ENCODE measurements at places on chromosomes 12 and 14. TPM values are rescaled to one million over a fixed set of nuclear protein-coding genes. Genes with fewer than 3 reads are reported as not detected.
A peak's percentile ranks its signal among the peaks of the same experiment; 100 is the strongest.

The TMEM19 gene
- total RNA-seq = 23.9 TPM

The RASSF8 gene
- 1.0 TPM for total RNA-seq

The BBOF1 gene
- total RNA-seq = 1.2 TPM

The OAS3 gene
- 202 TPM for total RNA-seq

The HPD gene
- not detected for total RNA-seq

The CLECL1 gene
- 1.3 TPM for total RNA-seq

- no peaks in the 10 kb centered on the region for H3K36me3 ChIP-seq
- no peak overlapping the region for H3K4me3 ChIP-seq
- H3K4me1 ChIP-seq = no peaks in the 10 kb centered on the region
- no peak for DNase-seq
Measured at GRCh38 chr12:58174316-58174715, 232.9 kb downstream of the ATP23 start.

DNA sequence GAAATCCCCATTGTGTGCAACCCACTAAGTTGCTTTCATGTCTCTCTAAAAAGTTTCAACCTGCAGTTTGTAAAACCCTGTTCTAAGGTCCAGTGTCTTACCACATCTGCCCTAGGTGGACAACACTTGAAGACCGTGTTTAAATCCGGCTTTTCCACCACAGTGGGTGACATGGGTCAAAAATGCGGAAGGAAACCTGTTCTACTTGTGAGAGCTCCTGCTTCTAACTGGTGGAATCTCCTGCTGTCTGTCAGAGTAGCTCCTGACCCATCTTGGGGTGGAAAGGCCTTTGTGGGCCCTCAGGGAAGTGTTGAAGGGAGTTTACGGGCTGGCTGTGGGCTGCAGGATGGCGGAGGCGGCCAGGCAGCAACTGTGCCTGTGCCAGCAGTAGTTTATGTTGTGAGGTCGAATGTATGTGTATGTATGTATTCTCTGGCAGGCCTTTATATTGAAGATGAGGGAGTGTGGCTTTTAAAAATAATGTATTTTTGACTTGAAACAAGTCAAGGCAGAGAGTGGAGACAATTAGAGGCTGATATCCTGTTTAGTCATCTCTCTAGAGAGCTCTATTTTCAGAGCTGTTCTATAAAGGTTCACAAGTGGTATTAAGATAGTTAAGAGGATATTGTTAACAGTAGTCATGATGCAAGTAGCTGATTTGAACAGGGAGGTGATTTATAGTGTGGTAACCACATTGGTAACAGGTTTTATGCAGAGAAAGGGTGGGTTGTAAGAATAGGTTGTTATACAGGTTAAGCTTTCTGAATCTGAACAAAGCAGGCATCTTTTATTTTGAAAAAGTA is 67.0 kb downstream of the PRKCH start:
- H3K27me3 ChIP-seq = no peaks in the 10 kb centered on the region
- peak; percentile 51 for DNase-seq
- no peak overlapping the region for H3K27ac ChIP-seq
- H3K4me3 ChIP-seq = no peak overlapping the region
- no peaks in the 10 kb centered on the region for H3K4me1 ChIP-seq

GRCh38 chr12:17381211-17381610 is 708.8 kb downstream of the RERGL start:
- DNase-seq = no peak
- H3K4me3 ChIP-seq = no peak overlapping the region
- H3K36me3 ChIP-seq = no peaks in the 10 kb centered on the region
- no peaks in the 10 kb centered on the region for H3K4me1 ChIP-seq
- H3K27ac ChIP-seq = no peak overlapping the region

DNA sequence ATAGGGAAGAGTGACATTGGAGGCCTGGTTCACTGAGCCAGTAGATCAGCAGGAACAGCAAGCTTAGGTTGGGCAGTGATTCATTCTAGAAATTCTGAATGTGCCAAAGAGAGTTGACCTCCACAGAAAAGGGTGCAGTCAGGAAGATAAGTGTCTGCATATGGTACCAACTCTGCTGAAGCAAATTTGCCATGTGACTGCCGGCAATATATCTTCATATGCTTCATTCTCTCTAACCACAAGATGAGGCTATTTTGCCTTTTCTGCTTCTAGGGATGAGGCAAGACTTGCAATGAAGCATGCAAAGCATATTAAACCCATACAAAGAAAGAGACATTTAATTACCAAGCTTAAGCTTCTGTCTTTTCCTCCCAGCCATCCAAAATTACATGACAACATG is 13.6 kb downstream of the CCDC198 start:
- no peaks in the 10 kb centered on the region for H3K36me3 ChIP-seq
- no peak overlapping the region for H3K4me3 ChIP-seq
- no peaks in the 10 kb centered on the region for H3K4me1 ChIP-seq
- peaks cover 12% of the 10 kb centered on the region for H3K27me3 ChIP-seq
- H3K27ac ChIP-seq = no peak overlapping the region
- no peak for DNase-seq

GRCh38 chr12:70920891-70921290 is 353 bp upstream of the PTPRR start:
- H3K36me3 ChIP-seq = no peaks in the 10 kb centered on the region
- DNase-seq = no peak
- no peak overlapping the region for H3K27ac ChIP-seq
- H3K4me1 ChIP-seq = no peaks in the 10 kb centered on the region
- H3K4me3 ChIP-seq = no peak overlapping the region
- peaks cover 3% of the 10 kb centered on the region for H3K27me3 ChIP-seq

GRCh38 chr14:99753225-99754140 is 39.7 kb upstream of the EML1 start:
- no peaks in the 10 kb centered on the region for H3K36me3 ChIP-seq
- DNase-seq = no peak
- peaks cover 27% of the 10 kb centered on the region for H3K27me3 ChIP-seq
- H3K4me3 ChIP-seq = no peak overlapping the region
- peaks cover 20% of the 10 kb centered on the region for H3K4me1 ChIP-seq
- no peak overlapping the region for H3K27ac ChIP-seq

GRCh38 chr14:53148671-53149070 is 4.5 kb downstream of the DDHD1 start:
- DNase-seq = peak; percentile 35
- H3K4me1 ChIP-seq = peaks cover 70% of the 10 kb centered on the region
- H3K4me3 ChIP-seq = peak overlapping the region; percentile 48
- peaks cover 55% of the 10 kb centered on the region for H3K36me3 ChIP-seq

GRCh38 chr12:1820191-1820895 is at the start of gene LRTM2:
Gene LRTM2, plus strand, starts transcription at chr12:1820565. Its CDS starts 7,584 bp downstream, at chr12:1828149.
- DNase-seq = no peak
- H3K27ac ChIP-seq = no peak within 1 kb of the TSS
- H3K4me1 ChIP-seq = peaks cover 2% of the 10 kb centered on the region
- peaks cover 25% of the 10 kb centered on the region for H3K27me3 ChIP-seq

DNA sequence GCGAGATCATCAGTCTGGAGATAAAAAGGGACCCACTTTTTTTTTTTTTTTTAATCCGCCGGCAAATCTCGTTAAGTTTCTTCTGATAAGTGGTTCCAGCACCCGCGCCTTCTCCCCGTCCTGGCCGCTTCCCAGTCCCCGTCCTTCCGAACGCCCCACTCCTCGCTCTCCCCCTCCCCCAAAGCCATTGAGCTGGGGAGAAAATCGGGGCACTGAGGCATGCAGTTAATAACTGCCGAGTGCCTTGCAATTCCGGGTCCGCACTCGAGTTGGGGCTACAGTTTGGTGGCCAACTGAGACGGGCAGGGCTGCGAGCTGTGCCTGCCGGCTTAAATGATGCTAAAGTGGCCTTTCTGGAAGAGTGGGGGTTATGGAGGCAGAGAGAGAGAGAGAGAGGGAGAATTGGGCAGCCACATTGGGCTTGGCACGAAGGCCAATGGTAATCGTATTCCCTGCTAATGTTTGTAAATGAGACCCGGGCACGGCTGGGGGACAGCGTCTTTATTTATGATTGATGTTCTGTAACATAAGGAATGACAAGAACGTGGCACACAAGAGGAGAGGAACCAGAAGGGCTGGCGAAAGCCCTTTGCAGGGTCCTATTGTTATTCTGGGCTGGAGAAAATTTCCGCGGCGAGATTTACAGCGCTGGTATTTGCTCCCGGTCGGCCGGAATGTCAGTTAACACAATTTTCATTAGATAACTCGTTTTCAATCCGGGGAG is 115.4 kb upstream of the MYL2 start:
- H3K27me3 ChIP-seq = peaks cover 65% of the 10 kb centered on the region
- DNase-seq = no peak
- peaks cover 23% of the 10 kb centered on the region for H3K4me1 ChIP-seq

GRCh38 chr12:122160761-122161160 is 13.3 kb downstream of the IL31 start:
- peaks cover 2% of the 10 kb centered on the region for H3K27me3 ChIP-seq
- H3K4me1 ChIP-seq = peaks cover 20% of the 10 kb centered on the region
- no peak overlapping the region for H3K4me3 ChIP-seq

- DNase-seq = peak; percentile 71
- H3K27me3 ChIP-seq = no peaks in the 10 kb centered on the region
- H3K4me1 ChIP-seq = peaks cover 90% of the 10 kb centered on the region
- H3K36me3 ChIP-seq = peaks cover 69% of the 10 kb centered on the region
- peak overlapping the region; percentile 97 for H3K27ac ChIP-seq
Measured at GRCh38 chr14:22555384-22556011, 33.5 kb downstream of the DAD1 start.

DNA sequence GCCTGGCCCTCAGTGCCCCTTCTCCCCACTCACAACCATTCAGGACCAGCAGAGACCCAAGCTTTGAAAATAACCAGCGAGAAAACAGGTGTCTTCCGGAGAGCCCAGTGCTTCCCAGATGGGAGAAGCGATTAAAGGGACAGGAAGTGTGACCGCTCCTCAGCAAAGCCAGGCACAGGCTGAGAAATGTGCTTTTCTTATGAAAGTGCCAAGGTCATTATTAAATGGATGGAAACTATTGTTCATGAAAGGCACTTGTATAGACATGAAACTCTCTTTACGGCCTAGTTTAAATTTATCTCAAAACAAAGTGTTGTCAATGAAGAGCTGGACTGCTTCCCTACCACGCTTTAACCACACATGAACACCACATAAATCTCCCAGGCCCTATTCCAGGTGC is 210.4 kb downstream of the SPTSSA start:
- H3K36me3 ChIP-seq = no peaks in the 10 kb centered on the region
- H3K4me1 ChIP-seq = no peaks in the 10 kb centered on the region
- peaks cover 4% of the 10 kb centered on the region for H3K27me3 ChIP-seq
- H3K27ac ChIP-seq = no peak overlapping the region

DNA sequence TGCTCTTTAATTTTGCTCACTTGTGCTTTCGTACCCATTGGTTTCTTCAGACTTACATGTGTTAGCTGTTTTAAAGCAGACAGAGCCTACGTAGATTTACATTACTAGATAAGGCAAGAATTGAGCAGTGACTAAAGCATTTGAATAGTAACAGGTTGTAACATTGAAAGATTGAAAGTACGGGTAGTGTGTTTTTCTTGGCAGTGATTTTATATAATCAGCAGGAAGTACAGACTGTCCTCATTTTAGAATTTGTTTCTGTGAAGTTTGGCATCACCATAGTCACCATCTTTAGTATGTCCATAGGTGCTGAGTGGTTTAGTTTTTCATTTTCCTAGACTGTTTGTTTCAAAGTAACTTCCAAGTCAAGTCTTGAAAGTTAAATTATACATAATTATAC is 14.0 kb downstream of the RTRAF start:
- no peaks in the 10 kb centered on the region for H3K27me3 ChIP-seq
- no peak overlapping the region for H3K4me3 ChIP-seq
- no peak for DNase-seq
- peaks cover 67% of the 10 kb centered on the region for H3K36me3 ChIP-seq
- H3K4me1 ChIP-seq = no peaks in the 10 kb centered on the region

- no peaks in the 10 kb centered on the region for H3K27me3 ChIP-seq
- peaks cover 47% of the 10 kb centered on the region for H3K4me1 ChIP-seq
- peaks cover 45% of the 10 kb centered on the region for H3K36me3 ChIP-seq
- peak; percentile 93 for DNase-seq
- H3K27ac ChIP-seq = peak within 1 kb of the TSS; percentile 98
- H3K4me3 ChIP-seq = peak within 1 kb of the TSS; percentile 98
Measured at GRCh38 chr12:53267999-53268629, at the start of gene ESPL1. Gene ESPL1, plus strand, starts transcription at chr12:53268299. Its CDS starts 468 bp downstream, at chr12:53268767.

- peaks cover 33% of the 10 kb centered on the region for H3K4me1 ChIP-seq
- DNase-seq = no peak
- H3K36me3 ChIP-seq = no peaks in the 10 kb centered on the region
- H3K27me3 ChIP-seq = peaks cover 2% of the 10 kb centered on the region
- no peak overlapping the region for H3K4me3 ChIP-seq
Measured at GRCh38 chr14:102571478-102572042, 20.9 kb upstream of the RCOR1 start.

- H3K36me3 ChIP-seq = no peaks in the 10 kb centered on the region
- no peak overlapping the region for H3K27ac ChIP-seq
- DNase-seq = no peak
Measured at GRCh38 chr14:64684091-64684490, 20.1 kb upstream of the PLEKHG3 start.

DNA sequence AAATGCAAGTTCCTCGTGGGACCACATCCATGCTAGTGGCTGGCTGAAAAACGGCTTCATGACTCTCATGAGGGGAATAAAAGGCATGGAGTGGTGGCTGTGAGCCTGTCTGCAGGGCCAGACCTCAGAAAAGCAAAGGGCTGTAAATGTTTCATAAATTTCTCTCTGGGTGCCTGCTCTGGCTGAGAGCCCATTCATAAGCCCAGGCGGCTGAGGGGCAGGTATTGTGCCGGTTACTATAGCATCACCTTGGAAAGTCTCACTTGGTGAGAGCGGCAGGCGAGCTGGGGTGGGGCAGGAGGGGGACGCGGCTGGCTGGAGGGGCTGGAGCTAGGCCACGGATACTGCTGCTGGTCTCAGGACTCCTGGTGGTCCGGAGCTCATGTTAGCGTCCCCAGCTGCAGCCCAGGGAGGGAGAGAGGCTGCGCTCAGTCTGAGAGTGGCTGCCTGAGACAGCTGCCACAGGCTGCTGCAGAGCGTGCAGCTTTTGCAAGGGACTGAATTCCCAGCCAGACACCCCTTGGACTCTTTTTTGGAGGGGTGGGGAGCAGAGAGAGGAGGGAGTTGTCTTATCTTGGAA is at the start of gene SLC17A8:
TSS of gene SLC17A8 (plus strand) at position 431 of the 580 bp plus-strand sequence. CDS start 318 bp downstream, outside the sequence.
- no peak for DNase-seq
- no peaks in the 10 kb centered on the region for H3K36me3 ChIP-seq
- H3K27me3 ChIP-seq = peaks cover 30% of the 10 kb centered on the region
- no peak within 1 kb of the TSS for H3K4me3 ChIP-seq

GRCh38 chr12:66115071-66115600 is 15.4 kb downstream of the LLPH start:
- no peak for DNase-seq
- no peak overlapping the region for H3K4me3 ChIP-seq
- H3K4me1 ChIP-seq = peaks cover 10% of the 10 kb centered on the region
- H3K36me3 ChIP-seq = peaks cover 9% of the 10 kb centered on the region
- peaks cover 3% of the 10 kb centered on the region for H3K27me3 ChIP-seq

- H3K27ac ChIP-seq = peak overlapping the region; percentile 82
- DNase-seq = no peak
- no peak overlapping the region for H3K4me3 ChIP-seq
- peaks cover 60% of the 10 kb centered on the region for H3K4me1 ChIP-seq
Measured at GRCh38 chr14:24273422-24273998, 2.1 kb upstream of the RABGGTA start.

GRCh38 chr12:94204499-94205247 is 56.3 kb downstream of the PLXNC1 start:
- no peaks in the 10 kb centered on the region for H3K27me3 ChIP-seq
- peaks cover 88% of the 10 kb centered on the region for H3K4me1 ChIP-seq
- H3K4me3 ChIP-seq = peak overlapping the region; percentile 59
- peak overlapping the region; percentile 88 for H3K27ac ChIP-seq

- peaks cover 11% of the 10 kb centered on the region for H3K4me1 ChIP-seq
- no peak for DNase-seq
- H3K4me3 ChIP-seq = no peak overlapping the region
- H3K27me3 ChIP-seq = no peaks in the 10 kb centered on the region
- H3K36me3 ChIP-seq = no peaks in the 10 kb centered on the region
Measured at GRCh38 chr12:3295646-3296408, 195.2 kb upstream of the PRMT8 start.

All from activated CD8-positive, alpha-beta T cell treated with anti-CD3 and anti-CD28 coated beads, Interleukin-2, amount 10 ng/mL, durations not matched to agents 7 days and 5 days (primary cell).